ENCODE measurements at places on chromosomes 6 and 20.

GRCh38 chr6:56848105-56848504 lies 106.8 kb upstream of the BEND6 start:
- no peak for DNase-seq

DNA sequence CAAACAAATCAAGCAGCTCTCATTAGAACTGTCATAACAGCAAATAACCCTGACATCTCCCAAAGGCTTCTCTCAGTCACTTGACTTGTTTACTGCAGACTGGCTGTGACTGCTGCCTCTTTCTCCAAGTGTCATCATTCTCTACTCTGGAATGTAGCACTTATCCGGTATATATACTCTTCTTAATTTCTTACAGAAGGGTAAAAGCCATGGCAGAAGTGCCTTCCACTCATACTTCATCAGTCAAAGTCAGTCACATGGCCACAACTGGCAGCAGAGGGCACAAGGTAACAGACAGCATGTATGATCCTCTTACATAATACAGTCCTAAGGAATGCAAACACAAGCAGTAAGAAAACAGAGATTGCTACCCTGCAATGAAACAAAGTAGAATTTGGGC lies 9.3 kb downstream of the NAPB start:
- no peak for DNase-seq

- DNase-seq = no peak
Observed at GRCh38 chr6:83597511-83597910, 85.2 kb downstream of the PRSS35 start.

GRCh38 chr6:110575925-110576463 lies 99.6 kb upstream of the SLC22A16 start:
- no peak for DNase-seq

DNA sequence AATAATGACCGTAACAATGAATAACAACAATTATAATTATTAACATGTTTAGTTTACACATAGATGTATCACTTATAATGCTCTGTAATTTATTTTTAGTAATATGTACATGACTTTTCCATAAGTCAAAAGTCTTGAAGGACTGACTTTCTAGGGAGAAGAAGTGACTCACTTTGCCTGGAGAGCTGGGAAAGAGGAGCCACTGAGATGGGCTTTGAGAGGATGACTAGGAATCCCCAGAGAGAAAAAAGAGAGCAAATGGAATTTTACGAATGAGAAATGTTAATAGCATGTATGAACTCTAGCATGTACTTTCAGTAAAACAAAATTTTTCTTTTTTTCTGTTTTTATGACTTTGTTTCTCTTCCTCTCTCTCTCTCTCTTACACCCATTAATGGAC lies 67.8 kb upstream of the RALY start:
- DNase-seq = no peak

- no peak for DNase-seq
Observed at GRCh38 chr6:127415096-127415495, 44.1 kb downstream of the KIAA0408 start.

- no peak for DNase-seq
Observed at GRCh38 chr20:41446456-41446855, 79.8 kb upstream of the EMILIN3 start.

DNA sequence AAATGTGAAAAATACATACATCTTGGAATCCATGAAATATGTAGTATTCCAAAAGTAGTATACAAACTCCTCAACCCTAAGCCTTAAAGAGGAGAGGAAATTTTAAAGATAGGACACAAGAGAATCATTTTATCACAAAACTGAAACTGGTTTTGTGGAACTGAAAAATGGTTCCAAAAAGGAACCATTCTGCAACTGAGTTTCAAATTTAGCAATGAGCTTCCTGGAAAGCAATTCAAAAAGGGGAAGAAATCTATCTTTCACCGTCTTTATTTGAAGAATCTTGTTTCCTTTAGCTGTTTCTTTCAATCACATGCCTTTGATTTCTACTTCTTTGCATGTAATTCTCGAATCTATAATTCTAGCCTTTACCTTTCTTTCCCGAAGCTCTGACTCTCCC lies 32.2 kb upstream of the LAMP5 start:
- DNase-seq = no peak

GRCh38 chr6:168513766-168514165 lies 72.8 kb downstream of the SMOC2 start:
- no peak for DNase-seq

DNA sequence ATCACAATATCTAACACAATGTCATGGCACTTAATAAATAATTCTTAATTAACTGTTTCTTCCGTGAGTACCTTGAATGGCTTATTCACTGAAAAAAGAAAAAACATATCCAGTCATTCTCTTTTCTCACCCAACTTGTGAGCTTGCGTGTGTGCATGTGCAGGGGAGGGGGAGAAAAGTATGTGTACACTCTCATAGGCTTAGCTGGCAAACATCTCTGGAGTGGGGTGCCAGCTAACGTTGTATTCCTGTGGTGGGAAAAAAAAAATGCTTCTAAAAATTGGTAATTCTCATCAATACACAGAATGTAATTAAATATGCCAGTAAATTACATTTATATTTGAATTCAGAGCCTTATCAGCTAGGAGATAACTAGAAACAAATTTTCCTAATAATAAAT lies 291.9 kb upstream of the NOX3 start:
- DNase-seq = no peak

- DNase-seq = peak; percentile 29
Observed at GRCh38 chr6:89281779-89282246, 33.3 kb downstream of the GABRR2 start.

DNA sequence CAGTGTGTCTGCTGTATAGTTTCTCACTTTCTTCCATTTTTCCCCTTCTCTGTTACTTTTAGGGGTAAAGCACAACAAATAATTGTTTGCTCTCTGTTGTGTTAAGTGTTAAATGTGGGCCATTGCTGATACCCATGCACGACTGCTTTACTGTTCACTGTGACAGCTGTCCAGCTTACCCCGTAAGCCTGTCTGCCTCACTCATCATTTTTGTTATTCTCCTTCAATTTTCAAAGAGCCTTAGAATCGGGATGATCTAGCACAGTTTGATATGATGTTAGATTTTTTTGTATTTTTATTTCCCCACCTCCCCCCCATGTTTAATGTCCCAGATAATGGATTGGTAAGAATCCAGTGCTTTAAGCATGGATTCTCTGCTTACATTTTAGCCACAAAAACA lies 41.2 kb upstream of the MLIP start:
- no peak for DNase-seq

GRCh38 chr20:57589728-57590484 lies 29.0 kb downstream of the PCK1 start:
- DNase-seq = no peak

GRCh38 chr6:134317471-134318131 lies at the start of gene SGK1:
SGK1 (minus strand) TSS chr6:134318112; CDS start chr6:134317460, 652 bp downstream.
- DNase-seq = peak; percentile 14

DNA sequence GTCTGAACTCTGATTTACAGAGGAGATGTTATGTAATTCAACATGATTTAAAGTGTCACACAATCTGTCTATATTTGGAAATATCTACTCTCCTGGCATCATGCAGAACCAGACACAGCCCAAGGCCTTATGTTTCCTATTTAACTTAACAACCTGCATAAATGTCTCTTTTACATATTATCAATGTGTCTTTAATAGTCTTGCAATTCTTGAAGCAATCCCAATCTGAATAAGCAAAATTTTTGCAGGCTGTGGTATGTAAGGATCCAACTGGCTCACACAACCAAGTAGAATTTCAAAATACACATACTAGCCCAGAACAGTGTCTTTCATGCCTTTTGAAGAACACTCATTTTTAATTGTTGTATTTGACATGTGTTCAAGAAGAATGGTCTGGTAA lies 443.2 kb downstream of the MAFB start:
- no peak for DNase-seq

DNA sequence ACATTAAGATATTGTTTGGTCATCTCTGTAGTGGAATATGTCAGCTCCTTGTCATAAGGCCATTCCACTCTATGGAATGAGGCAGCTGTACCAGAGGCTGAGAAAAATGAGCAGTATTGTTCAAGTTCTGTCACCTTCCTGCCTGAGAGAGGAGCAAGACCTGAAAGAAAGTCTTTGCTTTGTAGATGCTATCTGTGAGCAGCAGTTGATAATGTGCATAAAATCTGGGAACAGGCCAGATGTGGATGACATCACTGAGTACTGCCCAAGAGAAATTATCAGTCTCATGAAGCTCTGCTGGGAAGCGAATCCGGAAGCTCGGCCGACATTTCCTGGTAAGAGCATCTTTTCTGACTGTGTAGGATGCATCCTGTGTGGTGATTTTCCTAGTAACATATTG lies 16.8 kb downstream of the RIPK1 start:
- no peak for DNase-seq

- DNase-seq = no peak
Observed at GRCh38 chr6:47446669-47447330, 30.8 kb upstream of the CD2AP start.

DNA sequence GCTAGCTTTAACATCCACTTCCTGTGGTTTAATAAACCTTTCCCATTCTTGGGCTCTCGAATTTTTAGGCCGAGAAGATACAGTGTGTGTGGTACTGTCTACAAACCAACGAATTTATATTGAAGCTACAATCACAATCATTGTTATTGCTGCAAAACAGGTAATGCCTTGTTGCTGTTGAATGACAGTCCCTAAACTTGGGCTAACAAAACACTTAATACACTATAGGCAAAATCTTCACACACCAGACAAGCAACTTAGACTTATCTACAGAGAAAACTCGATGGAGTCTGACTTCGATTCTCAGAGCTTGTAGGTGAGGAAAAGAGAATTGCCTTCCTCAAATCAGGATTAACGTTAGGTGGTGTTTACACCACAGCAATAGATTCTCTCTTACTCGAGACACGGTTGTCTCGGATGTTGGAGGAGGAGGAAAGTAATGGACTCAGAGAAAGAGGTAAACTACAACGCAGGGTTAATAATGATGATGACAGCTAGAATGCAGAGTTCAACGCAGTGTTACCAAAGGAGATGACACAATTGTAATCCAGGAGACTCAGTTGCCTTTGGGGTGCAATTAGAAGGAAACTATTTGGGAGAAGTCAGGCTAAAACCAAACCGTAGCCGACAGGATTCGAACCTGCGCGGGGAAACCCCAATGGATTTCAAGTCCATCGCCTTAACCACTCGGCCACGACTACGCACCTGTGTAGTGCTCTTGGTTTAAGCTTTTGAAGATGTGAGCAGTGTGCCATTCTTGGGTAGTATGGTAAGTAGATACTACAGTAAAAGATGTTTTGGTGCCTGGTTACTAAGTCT lies 32.5 kb upstream of the ZNF184 start:
- DNase-seq = peak; percentile 78

DNA sequence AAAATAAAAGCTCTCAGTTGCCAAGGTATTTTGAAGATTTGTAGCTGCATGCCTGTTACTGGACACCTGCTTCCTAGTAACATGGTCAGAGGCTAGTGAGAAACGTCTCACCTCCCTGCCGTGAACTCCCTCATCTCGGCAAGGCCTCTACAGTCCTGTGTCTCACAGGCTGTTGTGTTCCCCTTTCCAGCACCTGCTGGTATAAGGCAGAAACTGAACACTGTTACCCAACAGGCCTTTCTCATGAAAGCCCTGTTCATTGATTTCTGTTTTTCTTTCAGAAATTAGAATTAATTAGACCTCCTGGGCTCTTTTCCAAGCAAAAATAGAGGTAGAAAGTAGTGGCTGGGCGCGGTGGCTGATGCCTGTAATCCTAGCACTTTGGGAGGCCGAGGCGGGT lies 17.6 kb upstream of the SRSF3 start:
- DNase-seq = no peak

GRCh38 chr6:30234356-30234755 lies 21.1 kb upstream of the TRIM26 start:
- DNase-seq = no peak

DNA sequence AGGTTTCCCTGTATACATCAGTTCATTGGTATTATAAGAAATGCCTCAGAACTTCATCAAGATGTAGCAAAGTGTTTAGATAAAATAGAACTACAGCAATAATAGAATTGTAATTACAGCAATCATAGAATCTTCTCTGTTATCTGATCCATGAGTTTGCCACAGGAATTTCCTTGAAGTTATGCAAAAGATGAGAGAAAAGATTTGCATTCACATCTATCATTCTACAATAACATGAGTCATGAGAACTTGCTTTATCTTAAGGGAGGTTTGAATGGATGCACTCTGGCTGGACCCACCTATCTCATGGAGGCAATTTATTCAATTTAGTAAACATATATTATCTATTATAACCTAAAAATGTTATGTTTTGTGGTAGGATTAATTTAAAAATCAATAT lies 329.8 kb upstream of the EPHA7 start:
- no peak for DNase-seq

DNA sequence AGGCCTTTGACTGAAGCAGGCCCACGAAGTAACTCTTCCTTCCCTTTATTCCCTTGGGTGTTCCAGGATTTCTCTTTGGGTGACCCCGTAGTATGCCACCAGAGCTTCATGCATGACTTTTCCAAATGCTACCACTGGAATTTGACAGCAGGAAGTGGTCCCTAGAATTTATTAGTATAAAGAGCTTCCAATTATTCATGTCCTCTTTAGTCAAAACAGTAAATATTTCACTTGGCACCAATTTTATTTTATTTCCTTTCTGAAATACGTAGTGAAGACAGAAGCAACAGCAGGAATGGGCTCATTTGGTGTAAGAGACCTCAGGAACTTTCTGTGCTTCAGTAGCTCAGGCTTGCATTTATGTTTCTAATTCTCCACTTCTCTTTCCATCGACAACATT lies 151.3 kb downstream of the LCA5 start:
- peak; percentile 41 for DNase-seq

- DNase-seq = no peak
Observed at GRCh38 chr6:144265390-144265789, 19.7 kb upstream of the UTRN start.

- DNase-seq = no peak
Observed at GRCh38 chr20:58611236-58612030, 39.6 kb upstream of the STX16 start.

- DNase-seq = no peak
Observed at GRCh38 chr20:18172379-18172778, 34.7 kb downstream of the KAT14 start.

DNA sequence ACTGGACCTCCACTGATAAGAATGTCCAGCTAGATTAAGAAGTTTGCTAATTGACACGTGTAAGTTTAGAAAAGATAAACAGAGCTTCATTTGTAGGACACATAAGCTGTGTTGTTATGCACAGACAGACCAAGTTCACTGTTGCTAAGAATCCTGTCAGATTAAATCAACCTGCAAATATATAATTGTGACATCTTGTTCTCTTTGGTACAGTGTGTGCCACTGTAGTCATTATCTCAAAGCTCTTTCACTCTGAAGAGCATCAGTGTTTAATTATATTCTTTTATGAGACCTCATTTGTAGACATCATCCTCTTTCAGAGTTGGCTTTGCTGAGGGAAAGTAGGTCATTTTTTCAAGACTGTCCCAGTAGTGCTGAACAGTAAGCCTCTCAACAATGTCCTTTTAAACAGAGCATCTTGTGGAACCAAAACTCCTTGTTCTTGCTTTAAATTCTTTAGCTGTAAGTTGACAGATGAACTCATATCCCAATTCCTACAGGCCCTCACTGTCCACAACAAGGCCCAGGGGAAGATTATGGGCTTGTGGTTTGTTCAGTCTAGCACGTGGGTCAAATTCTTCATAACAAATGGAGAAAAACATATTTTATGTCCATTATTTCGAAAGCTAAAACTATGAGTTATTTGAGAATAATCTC lies 252.4 kb downstream of the HDGFL1 start:
- DNase-seq = no peak

Measured in NCI-H774 (cell line).